ENCODE measurements at places on chromosomes 13 and 19.

DNA sequence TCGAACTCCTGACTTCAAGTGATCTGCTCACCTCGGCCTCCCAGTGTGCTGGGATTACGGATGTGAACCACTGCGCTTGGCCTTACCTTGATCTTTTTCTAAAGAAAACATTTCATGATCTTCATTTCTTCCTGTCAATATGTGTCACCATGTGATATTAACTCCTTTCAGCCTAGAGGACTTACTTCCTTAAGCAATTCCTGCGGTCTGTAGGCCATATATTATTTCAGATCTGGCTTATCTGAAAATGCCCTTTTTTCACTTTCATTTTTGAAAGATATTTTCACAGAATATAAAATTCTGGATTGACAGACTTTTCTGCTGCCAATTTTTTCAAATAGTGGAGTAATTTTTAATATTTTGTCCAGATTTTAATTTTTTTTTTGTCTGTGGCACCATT, 2.0 kb upstream of the GPR32 start:
- H3K4me1 ChIP-seq = no peaks in the 10 kb centered on the region
- DNase-seq = no peak
- H3K36me3 ChIP-seq = no peaks in the 10 kb centered on the region
- H3K27me3 ChIP-seq = no peaks in the 10 kb centered on the region

GRCh38 chr19:43773725-43774102, 7.1 kb downstream of the KCNN4 start:
- no peak overlapping the region for H3K27ac ChIP-seq
- no peak for DNase-seq
- peaks cover 16% of the 10 kb centered on the region for H3K4me1 ChIP-seq
- no peak overlapping the region for H3K4me3 ChIP-seq

DNA sequence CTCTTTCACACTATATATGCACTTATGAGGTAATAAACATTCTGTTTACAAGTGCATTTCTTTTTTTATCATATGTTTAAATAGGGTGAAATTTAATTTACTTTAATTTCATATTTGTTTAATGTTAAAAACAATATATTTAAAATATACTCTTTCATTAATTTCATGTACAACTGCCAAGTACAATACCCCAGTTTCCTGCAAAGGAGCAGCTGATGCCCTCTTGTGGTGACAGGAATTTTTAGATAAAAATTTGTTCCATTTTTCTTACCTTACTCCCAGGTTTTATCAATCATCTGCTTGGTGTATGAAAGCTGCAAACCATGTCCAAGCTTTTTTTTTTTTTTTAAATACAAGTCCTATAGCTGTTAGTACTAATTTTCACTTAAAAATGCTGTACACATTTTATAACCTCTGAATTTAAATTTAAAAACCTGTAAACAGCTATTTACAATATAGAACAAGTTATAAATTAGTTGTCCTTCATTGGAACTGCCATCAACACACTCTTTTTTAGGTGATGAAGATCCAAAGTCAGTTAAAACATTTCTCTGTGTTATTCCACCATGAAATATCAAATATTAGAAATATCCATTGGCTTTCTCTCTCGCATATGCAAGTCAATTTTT, 4.9 kb downstream of the PCDH20 start:
- H3K27me3 ChIP-seq = peaks cover 37% of the 10 kb centered on the region
- no peaks in the 10 kb centered on the region for H3K4me1 ChIP-seq
- no peak overlapping the region for H3K4me3 ChIP-seq
- DNase-seq = peak; percentile 24
- no peaks in the 10 kb centered on the region for H3K36me3 ChIP-seq

DNA sequence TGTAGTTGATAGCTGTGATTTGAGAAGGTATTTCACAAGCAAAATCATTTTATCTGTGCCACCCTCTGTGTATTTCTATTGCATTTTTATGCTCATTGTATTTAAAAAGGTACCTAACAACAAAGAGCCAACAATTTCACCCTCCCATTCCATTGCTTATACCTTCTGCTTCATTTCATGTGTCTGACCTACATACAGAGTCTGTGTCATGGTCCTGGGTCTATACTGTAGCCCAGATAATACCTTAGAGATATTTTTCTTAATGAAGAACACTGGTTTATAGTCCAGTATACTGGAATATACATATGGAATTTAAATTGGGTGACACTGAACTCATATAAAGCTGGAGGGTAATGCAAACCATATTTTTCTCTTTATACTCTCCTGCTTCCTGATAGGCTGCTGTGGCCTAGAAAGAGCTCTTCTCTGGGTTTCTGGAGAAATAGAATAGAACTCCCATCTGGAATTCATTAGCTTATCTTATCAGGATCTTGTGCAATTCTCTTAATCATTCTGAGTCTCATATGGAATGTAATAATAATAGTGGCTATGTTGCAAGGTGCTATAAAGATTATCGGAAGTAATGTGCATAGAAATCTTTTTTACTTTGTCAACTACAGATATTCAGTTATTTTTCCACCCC, 31.8 kb upstream of the SPART start:
- no peaks in the 10 kb centered on the region for H3K4me1 ChIP-seq
- H3K4me3 ChIP-seq = no peak overlapping the region
- no peaks in the 10 kb centered on the region for H3K36me3 ChIP-seq

DNA sequence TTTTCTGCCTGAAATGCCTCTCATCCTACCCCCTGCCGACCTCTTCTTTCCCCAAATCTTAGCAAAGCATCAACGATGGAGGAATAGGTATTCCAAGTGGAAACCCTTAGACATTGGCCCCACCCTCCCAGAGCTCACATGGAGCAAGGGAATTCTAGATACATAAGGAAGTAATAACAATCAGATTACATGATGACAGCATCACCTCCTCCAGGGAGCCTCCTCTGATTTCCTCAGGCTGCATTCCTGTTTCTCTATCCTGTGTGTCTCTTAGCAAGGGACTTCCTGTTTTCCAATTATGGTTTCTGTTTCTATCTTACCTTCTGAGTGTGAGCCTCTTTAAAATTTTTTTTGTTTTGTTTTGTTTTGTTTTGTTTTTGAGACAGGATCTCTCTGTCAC, 246.6 kb downstream of the TSHZ3 start:
- no peak for DNase-seq
- no peaks in the 10 kb centered on the region for H3K36me3 ChIP-seq
- H3K4me1 ChIP-seq = no peaks in the 10 kb centered on the region

All from endothelial cell of umbilical vein (primary cell).